ENCODE measurements at places on chromosomes 2 and 18.

GRCh38 chr2:195468771-195469170 is 188.3 kb upstream of the SLC39A10 start:
- no peak for DNase-seq

DNA sequence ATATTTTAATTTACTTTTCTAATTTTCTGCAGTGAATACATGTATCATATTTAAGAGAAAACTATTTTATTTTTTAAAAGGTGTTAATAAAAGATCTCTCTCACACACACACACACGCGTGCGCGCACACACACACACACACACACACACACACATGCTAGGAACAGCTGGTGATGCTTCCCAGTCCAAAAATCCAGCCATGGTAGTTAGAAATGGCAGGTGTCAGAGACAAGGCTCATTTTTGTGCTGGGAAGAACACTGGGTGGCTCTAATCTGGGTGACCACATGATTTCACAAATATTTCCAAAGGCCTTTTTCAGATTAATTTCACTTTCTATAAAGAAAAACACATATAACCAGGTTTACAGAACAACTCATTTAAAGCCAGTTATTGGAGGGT is 104.5 kb upstream of the NCK2 start:
- no peak for DNase-seq

DNA sequence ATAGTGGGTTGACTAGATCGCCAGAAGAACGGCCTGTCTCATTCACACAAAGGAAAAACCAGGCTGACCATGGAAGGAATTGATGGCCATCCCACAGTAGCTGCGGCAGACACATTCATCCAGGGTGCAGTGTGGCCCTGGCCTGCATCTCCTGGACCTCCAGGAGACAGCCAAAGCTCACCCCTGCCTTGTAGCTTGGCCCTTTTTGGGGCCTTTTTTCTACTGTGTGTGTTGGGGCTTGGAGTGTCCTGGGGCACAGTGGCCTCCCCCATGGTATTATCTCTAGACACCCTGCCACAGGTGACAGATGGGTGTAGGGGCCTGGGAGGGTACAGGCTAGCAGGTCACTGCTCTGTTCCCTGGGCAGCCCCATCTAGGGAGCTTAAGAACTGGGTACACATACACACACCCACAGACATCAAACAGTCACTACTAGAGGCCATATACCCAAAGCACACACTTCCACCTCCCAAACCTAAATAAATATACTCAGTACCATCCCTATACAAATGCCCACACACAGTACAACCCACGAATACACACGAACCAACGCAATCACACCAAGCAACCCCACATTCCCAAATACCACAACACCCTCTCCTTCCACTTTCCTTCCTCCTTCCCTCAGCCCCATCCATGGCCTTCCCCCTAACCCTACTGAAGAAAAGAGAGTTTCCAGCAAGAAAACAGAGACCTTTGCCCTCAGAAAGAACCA is 8.6 kb downstream of the EN1 start:
- DNase-seq = no peak

DNA sequence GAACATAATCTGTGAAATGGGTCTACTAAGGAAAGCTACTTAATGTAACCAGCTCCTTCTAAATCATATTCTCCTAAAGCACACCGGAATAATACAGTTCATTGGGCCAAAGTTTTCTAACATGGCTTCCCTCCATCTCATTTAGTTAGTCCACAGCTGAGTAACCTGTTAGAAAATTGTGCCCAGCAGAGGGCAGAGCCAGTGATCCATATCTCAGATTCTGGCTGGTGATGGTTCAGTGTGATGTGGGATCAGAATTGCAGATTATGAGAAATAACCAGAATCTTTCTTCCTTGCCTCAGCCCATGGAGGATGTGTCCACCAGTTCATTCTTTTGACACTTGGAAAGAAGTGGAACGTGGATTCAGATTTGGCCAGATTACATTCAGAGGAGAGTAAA is 9.4 kb upstream of the CTLA4 start:
- DNase-seq = no peak

GRCh38 chr18:23101861-23102432 is 33.3 kb upstream of the CABLES1 start:
- no peak for DNase-seq
